D721Med (cell line): ENCODE measurements at places on chromosomes 7 and 10.
A peak's percentile ranks its signal among the peaks of the same experiment; 100 is the strongest.

- DNase-seq, result no peak
Observed at GRCh38 chr7:1052031-1052818, 7.9 kb downstream of the GPR146 start.

DNA sequence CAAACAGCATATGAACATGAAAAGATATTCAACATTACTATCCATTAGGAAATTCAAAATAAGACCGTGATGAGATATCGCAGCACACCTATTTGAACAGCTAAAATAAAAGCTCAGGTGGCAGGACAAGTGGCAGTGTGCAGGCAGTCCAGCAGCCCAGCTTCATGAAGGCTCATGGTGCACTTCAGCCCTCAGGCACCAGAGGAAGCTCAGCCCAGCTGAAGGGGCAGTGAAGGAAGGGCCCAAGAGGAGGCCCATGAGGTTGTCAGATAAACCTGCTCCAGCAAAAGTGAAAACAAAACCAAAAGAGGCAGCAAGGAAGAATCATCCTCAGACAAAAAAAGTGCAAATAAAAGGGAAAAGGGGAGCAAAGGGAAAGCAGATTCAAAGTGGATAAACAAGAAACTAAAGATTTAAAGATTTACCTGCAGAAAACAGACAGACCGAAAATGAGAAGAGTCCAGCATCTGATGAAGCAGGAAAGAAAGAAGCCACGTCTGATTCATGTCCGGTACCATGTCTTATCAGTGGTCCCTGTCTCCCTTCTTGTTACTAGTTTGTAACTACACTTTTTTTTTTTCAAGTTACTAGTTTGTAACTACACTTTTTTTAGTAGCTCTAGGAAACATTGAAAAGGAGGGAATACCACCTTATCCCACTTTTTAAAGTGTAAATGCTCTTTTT is 15.0 kb upstream of the FAM24B start:
- DNase-seq, result no peak

GRCh38 chr7:149126662-149127266 is 640 bp upstream of the ZNF425 start:
- DNase-seq, result no peak

GRCh38 chr10:133260895-133261725 is 15.6 kb downstream of the ADAM8 start:
- peak; percentile 43 for DNase-seq

DNA sequence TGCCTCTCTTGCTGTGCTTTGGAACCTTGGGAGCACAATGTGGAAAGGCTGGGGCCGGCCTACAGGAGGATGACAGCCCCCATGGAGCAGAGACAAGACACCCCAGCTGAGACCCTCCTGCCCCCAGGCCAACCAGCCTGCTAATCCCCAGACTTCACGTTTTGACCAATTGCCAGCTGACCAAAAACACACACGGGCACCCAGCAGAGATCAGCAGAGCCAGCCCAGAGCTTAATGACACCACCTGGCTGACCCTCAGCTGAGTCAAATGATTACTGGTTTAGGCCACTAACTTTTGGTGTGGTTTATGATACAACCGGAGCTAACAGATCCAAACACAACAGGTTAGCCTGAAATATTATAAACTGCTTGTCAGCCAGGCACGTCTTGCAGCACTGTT is 111.2 kb upstream of the KIF5B start:
- no peak for DNase-seq

GRCh38 chr7:101426303-101427011 is 63.8 kb downstream of the COL26A1 start:
- DNase-seq, result no peak

DNA sequence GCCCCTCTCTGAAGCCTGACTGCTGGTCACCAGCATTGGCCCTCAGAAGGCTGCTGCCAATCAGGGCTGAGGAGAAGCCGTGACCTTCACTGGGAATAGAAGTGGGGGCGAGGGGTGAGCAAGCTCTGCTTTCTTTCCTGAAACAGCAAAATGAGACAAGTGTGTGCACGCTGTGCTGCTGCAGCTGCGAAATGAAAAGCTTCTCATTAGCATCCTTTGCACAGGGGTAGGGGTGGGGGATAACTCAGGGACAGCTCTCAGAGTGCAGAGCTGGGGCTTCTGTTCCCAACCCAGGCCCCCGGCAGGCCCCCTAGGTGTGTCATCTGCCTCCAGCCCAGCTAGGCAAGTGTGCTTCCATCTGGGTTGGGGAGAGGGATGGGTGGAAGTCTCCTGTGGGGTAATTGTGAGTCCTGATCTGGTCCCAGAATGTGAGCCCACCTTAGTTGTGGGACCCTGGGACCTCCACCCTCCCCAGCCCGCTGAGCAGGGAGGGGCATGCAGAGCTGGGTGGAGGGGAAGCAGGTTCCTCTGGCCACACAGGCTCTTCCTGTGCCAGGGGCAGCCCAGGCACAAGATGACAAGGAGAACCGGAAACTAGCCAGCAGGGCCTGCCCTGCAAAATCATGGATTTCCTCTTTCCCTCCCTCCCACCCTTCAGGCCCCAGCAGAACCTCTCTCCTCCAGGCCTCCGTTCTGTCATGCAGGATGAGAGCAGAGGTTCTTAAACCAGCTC is 22.2 kb downstream of the ZNF467 start:
- DNase-seq, result no peak

GRCh38 chr10:15370212-15370855 is 755 bp downstream of the FAM171A1 start:
- DNase-seq, result no peak
